ENCODE measurements at places on chromosomes 3 and 15.

- no peak for DNase-seq
Observed at GRCh38 chr3:156171281-156172267, 51.2 kb downstream of the KCNAB1 start.

- no peak for DNase-seq
Observed at GRCh38 chr3:142987080-142987700, 14.2 kb upstream of the U2SURP start.

GRCh38 chr3:46468753-46469600 is 4.3 kb upstream of the LTF start:
- no peak for DNase-seq

- no peak for DNase-seq
Observed at GRCh38 chr15:78727561-78727960, 83.7 kb downstream of the ADAMTS7 start.

DNA sequence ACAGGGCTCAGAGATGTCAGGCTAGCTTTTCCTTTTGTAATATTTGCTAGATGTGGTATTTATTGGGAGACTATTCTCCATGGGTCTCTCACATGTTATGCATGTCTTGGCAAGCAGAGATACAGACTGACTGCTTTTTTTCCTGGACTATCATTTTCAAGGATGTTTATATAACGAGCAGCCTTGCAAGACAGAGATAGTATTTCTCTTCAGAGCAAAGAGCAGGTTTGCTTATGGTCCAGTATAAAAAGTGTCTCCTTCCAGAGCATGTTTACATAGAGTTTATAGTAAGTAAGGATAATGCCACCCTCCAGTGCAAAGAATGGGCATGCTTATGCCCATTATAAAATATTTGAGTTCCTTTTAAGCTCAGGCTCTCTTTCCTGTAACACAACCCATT is 24.6 kb downstream of the GTF2E1 start:
- no peak for DNase-seq

- no peak for DNase-seq
Observed at GRCh38 chr3:110423276-110423675, 648.3 kb upstream of the NECTIN3 start.

DNA sequence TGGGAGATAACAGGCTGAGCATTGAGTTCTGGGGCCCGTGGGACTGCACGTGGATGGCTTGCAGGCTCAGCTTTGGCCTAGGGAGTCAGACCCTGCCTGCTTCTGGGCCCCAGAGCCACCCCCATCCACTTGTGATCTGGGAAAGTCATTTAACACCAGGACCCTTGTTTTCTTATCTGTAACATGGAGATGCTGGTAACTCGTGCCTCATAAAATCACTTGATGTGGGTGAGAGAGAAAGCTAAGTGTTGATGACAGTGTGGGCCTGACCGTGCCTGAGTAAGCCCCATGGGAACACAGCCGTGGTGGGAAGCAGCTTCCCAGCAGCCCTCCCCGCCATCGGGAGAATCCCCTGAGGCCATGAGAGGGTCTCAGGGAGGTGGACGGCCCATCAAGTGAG is 378.1 kb downstream of the GABRB3 start:
- DNase-seq: no peak

DNA sequence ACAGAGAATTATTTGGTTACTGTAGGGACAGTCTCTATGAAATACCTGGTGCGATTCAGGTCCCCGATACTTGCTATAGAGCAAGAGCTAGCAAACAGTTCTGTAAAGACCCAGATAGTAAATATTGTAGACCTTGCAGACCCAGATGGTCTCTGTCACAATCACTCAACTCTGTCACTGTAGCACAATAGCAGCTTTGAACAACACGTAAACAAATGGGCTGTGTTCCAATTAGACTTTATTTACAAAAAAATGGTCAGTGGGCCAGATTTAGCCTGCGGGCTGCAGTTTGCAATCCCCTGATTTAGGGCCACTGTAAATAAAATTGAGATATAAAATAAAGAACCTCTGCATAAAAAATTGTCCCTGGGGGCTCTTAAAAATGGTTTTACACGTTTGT is 127.7 kb downstream of the SV2B start:
- no peak for DNase-seq

DNA sequence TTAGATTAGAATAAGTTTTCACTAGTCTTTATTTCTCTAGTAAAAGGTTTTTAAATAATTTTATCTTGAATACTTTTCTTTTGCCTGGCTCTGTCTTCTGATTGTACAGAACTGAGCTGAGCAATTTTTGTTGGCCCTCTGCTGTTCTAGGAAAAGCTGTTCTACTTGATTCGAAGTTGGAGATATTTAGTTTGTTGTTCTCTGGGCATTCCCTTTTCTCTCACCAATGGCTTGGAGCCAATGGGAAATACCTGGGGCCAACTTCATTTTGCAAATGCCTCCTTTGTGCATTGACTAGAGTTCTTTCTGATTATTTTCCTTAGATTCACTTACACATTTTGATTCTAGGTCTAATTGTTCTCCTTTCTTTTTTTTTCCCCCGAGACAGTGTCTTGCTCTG is 16.5 kb downstream of the ABHD5 start:
- DNase-seq: no peak

GRCh38 chr3:48409291-48410201 is 20.3 kb downstream of the PLXNB1 start:
- DNase-seq: no peak

- no peak for DNase-seq
Observed at GRCh38 chr15:58490888-58491473, 59.2 kb downstream of the LIPC start.

DNA sequence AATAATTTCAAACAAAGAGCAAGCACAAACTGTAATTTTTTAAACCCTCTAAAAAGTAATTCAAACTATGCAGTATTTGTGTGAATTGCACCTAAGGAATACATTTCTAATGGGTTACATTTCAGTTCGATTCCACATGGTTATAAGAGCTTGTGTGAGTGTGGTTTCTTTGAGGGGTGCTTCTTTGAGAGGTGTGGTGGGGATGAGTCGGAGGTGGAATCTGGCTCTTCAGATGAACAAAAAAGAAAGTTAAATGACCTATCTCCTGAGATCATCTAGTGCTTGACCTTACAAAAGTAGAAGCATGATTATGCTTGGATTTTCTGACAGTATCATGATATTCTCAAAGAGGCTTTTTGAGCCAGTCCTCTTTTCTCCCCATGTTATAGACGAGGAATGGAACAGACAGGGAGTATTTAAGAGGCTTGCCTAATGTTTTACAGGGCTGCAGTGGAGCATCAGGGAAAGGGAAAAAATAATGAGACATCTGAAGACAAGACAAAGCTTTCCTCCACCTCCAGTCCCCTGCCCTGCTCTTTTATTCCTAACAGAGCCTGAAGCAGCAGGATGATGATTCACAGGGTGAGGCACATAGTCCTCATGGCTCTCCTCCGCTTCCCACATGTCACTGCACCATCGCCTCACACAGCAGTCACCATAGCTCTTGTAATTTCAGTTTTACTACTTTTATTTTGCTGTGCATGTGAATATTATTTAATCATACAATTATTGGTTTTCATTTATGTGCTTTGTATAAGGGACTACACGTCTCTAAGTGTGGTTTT is 82.0 kb downstream of the LYSMD4 start:
- no peak for DNase-seq

- DNase-seq: no peak
Observed at GRCh38 chr3:123336441-123336851, 112.4 kb downstream of the ADCY5 start.

DNA sequence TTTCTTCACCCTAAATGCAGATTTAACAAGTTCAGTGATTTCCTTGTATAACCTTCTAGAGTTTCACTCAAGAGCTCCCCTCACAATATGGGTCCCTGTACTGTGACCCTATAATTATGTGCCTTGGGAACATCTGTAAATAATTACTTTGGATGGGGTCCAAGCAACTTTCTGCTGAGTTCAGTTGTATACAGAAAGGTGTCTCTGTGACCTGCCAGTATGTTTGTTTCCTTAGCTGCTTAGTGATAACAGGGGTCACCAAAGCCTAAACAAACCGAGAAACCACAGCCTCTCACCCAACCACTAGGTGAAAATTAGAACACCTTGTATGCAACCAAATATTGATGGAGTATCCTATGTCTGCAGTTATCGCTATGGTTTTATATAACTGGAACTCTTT is 29.8 kb upstream of the SLC25A36 start:
- no peak for DNase-seq

GRCh38 chr3:138812806-138813205 is 21.9 kb downstream of the PIK3CB start:
- no peak for DNase-seq

GRCh38 chr15:85710340-85710842 is 84.3 kb downstream of the KLHL25 start:
- no peak for DNase-seq

- DNase-seq: no peak
Observed at GRCh38 chr3:182259579-182259978, 533.7 kb upstream of the ATP11B start.

DNA sequence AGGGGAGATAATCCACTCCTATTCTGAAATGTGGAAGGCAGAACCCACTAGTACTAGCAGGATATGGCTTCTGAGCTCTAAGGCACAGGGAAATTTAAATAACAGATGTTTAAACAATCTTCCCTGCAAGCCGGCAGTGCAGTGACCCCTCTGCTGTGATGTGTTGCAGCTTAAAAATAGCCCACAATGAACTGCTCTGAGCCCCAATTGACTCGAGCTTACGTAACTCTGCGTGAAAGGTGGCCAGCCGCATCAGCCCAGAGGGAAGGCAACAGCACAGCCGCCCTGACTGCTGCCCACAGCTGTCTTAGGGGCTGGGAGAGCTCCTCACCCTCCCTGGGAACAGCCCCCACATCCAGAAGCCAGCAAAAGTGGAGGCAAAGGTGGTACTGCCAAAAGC is 12.5 kb upstream of the CAMKV start:
- no peak for DNase-seq

All from activated CD4-positive, alpha-beta T cell treated with anti-CD3 and anti-CD28 coated beads, Interleukin-2, amount 50 U/mL, for 4 hours (primary cell).